Stimulated activated CD8-positive, alpha-beta memory T cell treated with anti-CD3 and anti-CD28 coated beads, Interleukin-7, amount 100 ng/mL, for 24 hours (primary cell): ENCODE measurements at places on chromosomes 16 and 17.

- DNase-seq: no peak
Observed at GRCh38 chr17:28665994-28666393, 4.0 kb downstream of the SUPT6H start.

GRCh38 chr16:1297018-1297696 is 12.3 kb upstream of the UBE2I start:
- DNase-seq: no peak

- DNase-seq: no peak
Observed at GRCh38 chr17:47299239-47299910, 24.4 kb upstream of the EFCAB13 start.

DNA sequence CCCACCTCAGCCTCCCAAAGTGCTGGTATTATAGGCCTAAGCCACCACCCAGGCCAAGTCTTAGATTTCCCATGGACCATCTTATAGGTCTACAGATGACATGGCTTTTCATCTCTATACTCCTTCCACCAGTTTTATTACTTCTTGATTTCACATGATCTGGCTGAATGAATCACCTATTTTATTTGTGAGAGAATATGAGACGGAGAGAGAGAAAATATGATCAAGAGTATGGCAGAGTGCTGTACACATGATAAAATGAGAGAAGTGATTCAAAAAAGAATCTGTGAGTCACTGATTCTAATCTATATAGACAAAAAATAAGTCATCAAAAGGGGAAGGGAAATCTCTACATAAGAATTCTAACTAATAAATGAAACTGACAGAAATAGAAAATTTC is 13.7 kb downstream of the ACSM1 start:
- no peak for DNase-seq
